NCI-H187 treated with DMSO at 0.1 percent for 48 hours (cell line): ENCODE measurements at places on chromosomes 13 and 19.

- DNase-seq, result no peak
Observed at GRCh38 chr19:19758164-19758563, 25.3 kb upstream of the ZNF14 start.

- no peak for DNase-seq
Observed at GRCh38 chr13:84739021-84739420, 856.7 kb upstream of the SLITRK1 start.

- no peak for DNase-seq
Observed at GRCh38 chr19:10654610-10655456, 687 bp downstream of the ILF3 start.

- DNase-seq, result no peak
Observed at GRCh38 chr13:50847501-50847900, 4.0 kb upstream of the DLEU7 start.

- DNase-seq, result no peak
Observed at GRCh38 chr13:99601535-99601934, 100.3 kb downstream of the TM9SF2 start.
